ENCODE measurements at places on chromosomes 4 and X. TPM values are rescaled to one million over a fixed set of nuclear protein-coding genes. Genes with fewer than 3 reads are reported as not detected.

The SSX2 gene
- total RNA-seq: not detected

The CITED1 gene
- total RNA-seq: 0.17 TPM

The FAM9B gene
- total RNA-seq: not detected

The STOX2 gene
- total RNA-seq: 0.66 TPM

The TCEAL3 gene
- total RNA-seq: 21.6 TPM
